Activated CD8-positive, alpha-beta memory T cell treated with anti-CD3 and anti-CD28 coated beads for 24 hours (primary cell): ENCODE measurements at places on chromosomes 5 and 9.

DNA sequence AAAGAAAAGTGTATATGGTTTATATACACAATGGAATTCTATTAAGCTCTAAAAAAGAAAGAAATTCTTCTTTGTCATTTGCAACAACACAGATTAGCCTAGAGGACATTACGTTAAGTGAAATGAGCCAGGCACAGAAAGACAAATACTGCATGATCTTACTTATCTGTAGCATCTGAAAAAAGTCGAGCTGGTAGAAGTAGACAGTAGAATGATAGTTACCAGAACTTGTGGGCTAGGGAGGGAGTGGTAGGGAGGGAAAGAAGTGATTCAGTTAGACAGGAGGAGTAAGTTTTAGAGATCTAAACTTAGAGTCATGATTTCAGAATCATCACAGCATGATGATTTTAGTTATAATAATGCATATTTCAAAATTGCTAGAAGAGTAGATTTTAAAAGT lies 184.6 kb downstream of the TLE4 start:
- no peak for DNase-seq

DNA sequence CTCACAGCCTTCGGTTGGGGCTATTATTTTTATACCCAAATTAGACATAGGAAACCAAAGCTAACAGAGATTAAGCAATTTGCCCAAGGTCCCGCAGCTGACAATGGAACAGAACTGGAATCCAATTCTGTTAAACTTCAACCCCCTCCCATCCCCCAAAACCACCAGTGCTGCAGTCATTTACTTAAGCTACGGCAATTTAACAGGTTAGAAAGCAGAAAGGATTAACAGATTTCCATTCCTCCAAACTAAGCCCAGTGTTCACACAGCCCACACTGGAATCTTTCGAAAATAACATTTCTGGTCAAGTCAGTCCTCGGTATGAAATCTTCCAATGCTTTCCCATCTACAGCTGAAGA lies 1023.1 kb upstream of the DMAC1 start:
- no peak for DNase-seq

DNA sequence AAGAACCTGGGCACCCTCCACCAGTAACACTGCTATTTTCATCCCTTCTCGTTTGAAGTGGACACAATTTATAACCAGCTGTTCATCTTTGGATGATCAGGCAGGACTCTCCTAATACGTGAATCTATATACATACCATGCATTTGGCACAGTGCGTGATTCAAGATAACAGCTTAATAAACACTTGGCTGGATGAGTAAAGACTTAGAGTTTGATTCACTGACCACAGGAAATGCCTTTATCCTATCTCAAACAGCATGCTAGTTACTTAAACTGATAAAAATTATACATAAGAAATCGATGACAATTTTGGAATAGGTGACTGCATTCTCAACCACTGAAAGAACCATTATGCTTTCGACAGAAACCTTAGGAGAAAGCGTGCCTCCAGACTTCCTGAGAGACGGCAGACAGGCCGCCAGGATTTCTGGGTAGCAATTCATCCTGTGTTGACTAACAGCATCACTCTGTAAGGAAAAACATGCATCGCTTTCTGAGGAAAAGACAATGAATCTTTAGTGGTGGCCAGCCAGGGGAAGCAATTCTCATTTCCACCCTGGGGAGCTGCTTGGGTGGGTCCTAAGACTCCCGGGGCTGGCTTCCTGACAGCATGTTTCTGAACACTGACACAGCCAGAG lies 9.7 kb downstream of the MRPL36 start:
- no peak for DNase-seq

DNA sequence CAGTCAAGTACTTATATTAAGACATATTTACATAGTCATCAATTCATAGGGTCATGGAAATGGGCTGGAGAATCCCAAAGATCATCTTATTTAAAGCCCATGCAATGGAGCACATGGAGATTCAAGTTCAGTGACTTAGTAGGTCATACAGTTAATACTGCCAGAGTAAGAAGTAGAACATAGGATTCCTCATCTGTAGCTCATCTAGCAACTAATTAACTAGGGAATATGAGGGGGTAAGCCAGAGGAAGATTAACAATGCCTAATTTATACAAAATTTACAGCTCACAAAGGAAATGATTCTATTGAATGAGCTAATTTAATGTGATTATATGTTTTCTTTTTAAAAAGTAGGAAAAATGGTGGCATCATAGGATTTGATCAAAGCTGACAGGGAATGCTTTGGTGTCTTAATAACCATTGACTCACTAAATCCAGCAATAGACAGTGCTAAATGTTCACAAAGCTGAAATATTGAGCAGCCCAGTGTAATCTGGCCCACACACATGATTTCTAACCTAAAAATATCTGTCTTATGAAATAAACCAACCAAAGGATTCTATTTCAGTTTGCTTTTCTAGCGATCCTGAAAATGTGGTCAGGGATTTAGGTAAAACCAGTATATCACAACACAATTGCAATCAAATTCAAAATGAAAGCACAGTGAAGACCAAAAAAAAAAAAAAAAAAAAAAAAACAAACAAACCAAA lies 53.3 kb downstream of the PRDM6 start:
- no peak for DNase-seq

DNA sequence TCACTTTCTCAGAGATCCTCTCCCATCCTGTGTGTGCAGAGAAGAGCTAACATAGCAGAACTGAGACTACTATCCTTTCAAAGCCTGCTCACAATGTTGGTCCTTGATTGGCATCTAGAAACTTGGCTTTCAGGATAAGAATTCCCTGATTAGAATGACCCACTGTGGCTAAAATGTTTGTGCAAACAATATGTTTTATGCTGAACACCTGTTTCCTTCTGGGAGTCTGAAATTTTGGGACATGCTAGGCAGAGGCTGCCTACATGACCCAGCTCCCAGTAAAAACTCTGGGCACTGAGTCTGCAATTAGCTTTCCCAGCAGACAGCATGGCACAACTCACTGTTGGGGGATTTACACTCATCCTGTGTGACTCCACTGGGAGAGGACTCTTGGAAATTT lies 78.9 kb downstream of the CFAP95 start:
- DNase-seq: no peak

DNA sequence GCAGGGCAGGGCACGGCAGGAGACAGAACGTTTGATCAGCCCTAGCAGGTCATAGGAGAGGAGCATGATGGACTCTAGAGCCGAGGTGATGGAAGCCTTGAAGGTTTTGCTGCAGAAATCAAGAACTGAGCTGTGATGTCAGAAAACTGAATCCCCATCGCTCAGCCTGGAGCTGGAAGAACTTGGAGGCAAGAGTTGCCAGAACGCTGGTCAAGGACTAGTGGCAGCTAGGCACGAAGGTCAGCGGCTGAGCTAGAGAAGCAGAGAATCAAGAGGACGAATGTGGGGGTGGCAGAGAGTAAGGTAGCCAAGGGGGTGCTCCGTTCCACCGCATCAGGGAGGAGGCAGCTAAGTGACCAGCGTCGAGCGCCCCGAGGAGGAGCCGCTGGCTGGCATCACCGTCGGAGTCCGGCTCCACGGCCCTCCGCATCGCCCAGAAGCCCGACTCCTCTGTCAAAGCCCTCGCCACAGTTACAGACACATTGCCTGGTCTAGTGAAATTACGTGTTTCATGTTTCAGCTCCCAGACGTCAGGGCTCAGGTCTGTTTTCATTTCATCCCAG lies 1.2 kb upstream of the GALNT10 start:
- DNase-seq: no peak

- DNase-seq: no peak
These were observed 172.0 kb downstream of the DENND1A start for GRCh38 chr9:123757960-123758359.

DNA sequence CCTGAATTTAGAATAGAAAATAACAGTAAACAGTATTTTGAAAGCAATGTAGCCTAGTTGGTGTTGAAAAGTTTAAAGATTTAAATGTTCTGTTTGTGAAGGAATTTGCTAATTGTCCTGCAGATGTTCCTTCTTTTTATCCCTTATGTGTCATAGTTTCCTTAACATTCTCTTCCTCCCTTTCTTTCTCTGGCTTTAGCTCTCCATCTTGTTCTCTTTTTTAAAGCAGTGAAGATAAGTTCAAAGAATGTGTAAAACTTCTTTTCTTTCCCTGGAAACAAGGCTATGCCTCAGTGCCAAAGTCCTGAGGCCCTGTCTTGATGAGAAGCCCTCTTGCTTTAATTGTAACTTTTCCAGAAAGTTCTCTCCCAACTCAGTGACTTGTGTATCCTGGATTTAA lies 24.4 kb upstream of the GAS1 start:
- DNase-seq: no peak

- DNase-seq: no peak
These were observed 50.9 kb downstream of the ANKRD31 start for GRCh38 chr5:75185763-75186162.

DNA sequence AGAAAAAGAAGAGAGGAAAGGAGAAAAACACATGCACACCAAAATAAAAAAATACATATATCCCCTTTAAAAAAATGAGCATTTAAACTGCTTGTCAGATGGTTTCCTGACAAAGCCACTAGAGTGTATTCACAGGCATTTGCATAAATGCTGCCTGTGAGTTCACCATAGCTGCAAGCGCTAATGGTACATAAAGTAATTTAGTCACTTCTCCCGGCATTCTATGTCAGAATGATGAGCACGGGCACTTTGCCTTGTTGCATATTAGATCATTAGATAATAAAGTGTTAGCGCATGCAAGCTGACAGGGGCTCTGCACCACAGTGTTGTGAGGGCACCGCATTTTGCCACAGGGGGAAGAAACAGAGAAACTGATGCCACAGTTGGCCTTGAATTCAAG lies 280.6 kb downstream of the EBF1 start:
- DNase-seq: no peak
